Suprapubic skin (tissue), 4 donors: ENCODE measurements at places on chromosomes 2 and 18. TPM values are rescaled to one million over a fixed set of nuclear protein-coding genes. Genes with fewer than 3 reads are reported as not detected.

DNA sequence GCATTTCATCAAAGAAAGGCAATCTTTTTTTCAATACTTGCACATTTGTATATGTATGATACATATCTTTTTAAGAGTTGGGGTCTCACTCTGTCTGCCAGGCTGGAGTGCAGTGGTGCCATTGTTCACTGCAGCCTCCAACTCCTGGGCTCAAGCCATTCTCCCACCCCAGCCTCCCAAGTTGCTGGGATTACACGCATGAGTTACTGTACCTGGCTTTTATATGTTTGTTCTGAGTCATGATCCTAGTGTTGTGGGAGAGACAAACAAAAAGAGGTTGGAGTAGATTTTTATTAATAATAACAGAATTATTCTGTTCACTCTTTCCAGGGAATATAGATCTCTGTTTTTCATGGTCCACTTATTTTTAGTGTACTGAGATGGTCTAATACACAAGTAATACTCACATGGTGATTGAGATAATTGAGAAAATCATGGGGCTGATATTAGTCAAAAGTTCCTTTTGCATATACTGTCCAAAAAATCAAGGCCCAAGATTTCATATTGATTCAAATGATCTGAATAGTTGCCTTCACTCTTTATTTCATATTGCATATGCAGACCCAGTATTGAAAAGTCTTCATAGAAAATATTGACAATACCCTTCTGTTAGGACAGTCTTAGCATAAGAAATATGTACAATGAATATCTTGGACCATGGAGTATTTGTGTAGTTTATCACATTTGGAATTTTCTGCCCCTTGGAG lies 138.3 kb downstream of the FMNL2 start:
- DNase-seq: no peak

GRCh38 chr2:65465124-65465523 lies 32.7 kb upstream of the SPRED2 start:
- DNase-seq: no peak

- DNase-seq: no peak
Measured at GRCh38 chr18:4040391-4041092, 414.6 kb downstream of the DLGAP1 start.

DNA sequence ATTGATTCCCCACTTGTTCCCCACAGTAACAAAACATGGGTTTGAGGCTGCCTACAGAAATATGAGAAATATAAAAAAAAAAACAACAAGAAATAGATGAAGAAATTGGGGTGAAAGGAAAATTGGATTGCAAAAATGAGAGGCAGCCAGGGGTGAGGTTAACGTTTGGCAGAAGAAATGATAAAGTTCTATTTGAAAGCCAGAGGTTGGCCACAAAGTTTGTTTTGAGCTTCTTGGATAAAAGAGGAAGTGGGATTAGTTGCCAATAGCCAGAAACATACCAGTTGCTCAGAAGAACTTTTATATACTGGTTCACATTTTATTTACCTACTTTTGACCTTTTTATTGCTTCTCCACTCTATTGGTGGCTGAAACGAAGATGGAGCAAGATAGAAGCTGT lies 67.5 kb downstream of the FASTKD2 start:
- no peak for DNase-seq

DNA sequence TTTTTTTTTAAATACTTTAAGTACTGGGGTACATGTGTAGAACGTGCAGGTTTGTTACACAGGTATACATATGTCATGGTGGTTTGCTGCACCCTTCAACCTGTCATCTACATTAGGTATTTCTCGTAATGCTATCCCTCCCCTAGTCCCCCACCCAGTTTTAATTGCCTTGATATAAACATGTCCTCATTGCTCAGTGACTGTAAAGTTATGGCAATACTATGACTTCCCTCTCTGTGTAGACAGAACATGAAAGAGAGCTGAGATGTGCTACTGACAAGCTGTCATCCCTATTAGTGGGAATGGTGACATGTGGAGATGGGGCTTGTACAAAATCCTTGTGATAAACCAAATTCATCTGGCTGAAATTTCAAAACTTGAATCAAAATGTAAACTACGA lies 449.7 kb upstream of the TRIB2 start:
- DNase-seq: no peak

GRCh38 chr18:27599202-27599829 lies 414.2 kb upstream of the CHST9 start:
- DNase-seq: no peak

DNA sequence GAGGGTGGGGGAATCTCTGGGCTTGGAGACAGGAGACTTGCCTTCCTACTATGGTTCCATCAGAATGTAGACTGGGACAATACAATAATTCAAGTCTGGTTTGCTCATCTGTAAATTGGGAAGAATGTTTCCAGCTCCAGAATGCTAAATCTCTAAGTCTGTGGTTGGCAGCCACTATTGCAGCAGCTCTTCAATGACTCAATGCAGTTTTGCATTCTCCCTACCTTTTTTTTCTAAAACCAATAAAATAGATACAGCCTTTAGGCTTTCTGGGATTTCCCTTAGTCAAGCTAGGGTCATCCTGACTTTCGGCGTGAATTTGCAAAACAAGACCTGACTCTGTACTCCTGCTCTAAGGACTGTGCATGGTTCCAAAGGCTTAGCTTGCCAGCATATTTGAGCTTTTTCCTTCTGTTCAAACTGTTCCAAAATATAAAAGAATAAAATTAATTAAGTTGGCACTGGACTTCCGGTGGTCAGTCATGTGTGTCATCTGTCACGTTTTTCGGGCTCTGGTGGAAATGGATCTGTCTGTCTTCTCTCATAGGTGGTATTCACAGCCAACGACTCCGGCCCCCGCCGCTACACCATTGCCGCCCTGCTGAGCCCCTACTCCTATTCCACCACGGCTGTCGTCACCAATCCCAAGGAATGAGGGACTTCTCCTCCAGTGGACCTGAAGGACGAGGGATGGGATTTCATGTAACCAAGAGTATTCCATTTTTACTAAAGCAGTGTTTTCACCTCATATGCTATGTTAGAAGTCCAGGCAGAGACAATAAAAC lies 6.5 kb downstream of the TTR start:
- no peak for DNase-seq

DNA sequence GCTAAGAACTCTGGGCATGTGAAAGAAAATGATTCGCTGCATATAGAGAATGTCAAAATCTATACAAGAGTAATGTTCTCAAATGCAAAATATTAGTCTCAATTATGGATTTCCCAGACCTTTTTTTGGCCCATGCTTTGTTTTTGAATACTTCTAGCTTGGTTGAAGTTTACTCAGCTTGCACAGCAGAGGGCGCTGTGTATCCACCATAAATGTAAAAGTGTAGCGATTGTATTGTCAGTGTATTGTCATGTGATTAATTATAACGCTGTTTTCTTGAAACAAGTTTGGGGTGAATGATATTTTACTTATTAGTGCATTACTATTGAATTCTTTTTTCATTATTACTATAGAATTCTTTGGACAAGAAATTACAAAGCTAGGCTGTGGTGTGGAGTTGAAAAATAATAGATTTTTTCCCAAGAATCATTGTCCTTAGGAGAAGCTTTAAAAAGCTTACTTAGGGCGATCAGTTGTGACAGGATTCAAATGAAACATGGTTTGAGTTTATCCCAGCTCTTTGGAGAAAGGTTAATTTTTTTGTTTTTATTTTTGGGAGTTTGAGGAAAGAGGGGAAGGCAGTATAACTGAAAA lies 98.3 kb downstream of the PIK3C3 start:
- no peak for DNase-seq

DNA sequence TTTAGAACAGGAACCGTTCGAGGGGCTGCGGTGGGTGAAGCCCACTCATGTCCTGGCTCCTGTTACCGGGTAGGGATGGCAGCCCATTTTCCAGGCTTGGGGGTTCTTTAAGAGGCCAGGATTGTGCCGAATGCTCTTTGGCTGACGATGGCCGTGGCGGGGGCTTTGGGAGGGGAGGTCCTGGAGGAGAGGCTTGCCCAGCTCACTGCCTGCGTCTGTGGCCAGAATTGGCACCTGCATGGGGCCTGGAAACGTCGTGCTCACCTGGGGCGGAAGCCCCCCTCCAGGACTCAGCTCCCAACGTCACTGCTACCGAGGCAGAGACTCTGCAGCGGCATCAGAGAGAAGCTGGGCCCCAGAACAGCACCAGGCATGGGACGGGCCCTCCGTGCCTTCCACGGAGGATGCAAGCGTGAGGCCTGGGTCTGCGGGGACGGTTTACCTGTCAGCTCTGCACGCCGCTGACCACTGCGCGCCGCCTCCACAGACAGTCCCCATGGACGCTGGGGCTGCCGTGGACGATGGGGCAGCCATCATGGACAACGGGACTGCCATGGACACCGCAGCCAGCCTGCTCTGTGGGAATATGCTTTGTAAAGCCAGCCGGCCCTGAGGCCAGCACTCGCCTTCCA lies 82.9 kb downstream of the NFATC1 start:
- peak; percentile 74 for DNase-seq

GRCh38 chr2:8692783-8693156 lies 10.9 kb downstream of the ID2 start:
- DNase-seq: no peak

- DNase-seq: no peak
Measured at GRCh38 chr2:176122683-176123410, at the start of gene HOXD9. Gene HOXD9 (plus strand): TSS chr2:176122719. CDS start chr2:176122769, 50 bp downstream.

DNA sequence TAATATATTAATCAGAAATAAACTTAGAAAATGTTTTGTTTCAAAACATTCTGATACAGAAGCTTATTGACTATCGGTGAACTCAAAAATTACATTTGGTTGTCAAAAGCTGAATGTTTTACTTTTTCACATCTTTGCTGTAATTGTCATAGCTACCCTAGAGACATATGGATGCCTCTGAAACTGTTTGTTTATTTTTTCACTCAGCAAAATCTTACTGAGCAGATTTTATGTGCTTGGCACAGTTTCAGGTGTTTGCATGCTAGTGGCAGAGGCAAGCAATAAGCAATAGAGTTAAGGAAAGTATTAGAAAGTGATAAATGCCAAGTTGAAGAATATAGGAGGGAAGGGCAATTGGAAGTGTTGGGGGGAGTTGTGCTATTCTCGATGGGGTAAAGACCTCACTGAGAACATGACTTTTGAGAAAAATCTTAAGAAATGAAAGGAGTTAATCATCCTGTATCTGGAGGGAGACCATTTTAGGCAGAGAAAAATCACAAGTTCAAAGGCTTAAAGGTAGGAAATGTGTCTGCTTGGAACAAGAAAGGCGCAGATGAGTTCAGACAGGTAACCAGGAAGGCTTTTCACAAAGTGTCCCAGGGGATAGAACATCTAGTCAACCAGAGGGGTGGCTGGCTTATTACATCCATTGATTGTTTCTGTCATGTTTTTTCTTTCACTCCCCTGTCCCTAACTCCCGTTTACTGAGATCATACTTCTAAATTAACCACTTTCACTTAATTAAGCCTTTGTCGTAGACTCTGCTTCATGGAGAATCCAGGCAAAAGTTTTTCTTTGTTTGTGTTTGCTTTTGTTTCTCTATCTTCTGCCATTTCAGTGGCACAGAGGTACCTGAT lies 27.2 kb upstream of the COBLL1 start:
- DNase-seq: no peak

DNA sequence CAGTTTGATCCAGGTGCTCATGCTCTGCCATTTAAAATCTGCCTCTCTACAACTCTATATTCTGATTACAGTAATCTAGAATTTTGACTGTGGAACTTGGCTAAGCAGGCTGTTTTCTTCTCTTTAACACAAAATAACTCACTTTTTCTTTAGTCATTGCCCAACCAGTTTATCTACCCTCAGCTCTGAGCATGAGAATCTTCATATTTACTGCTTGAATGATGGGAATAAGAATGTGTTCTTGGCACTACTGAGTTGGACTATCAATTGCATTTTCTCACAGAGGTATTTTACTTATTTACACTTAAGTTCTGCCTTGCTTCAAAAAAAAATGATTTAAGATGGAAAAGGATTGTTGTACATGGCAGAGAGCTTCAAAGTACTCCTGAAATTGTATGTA lies 301.1 kb downstream of the CCDC85A start:
- DNase-seq: no peak

- DNase-seq: no peak
Measured at GRCh38 chr18:10754128-10754527, 228.3 kb downstream of the NAPG start.

GRCh38 chr2:144780983-144781382 lies 261.1 kb upstream of the ZEB2 start:
- DNase-seq: no peak

GRCh38 chr2:129761569-129762021 lies 217.9 kb upstream of the RAB6C start:
- DNase-seq: no peak

DNA sequence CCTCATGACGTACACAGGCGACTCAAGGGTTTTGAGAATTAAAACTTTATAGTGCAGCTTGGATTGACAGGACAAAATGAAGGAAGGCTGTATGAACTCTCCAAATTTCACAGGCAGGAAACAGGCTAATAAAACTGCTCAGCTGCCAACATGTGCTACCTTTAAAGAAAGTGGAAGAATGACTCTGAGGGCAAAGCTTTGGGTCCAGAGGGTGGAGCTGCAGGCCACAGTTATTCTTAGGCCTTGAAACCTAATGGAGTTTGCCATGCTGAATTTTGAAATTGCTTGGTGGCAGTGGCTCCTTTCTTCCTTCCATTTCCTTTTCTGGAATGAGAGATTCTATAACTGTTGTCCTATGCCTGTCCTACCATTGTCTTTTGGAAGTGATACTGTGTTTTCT lies 34.8 kb downstream of the HAT1 start:
- no peak for DNase-seq

DNA sequence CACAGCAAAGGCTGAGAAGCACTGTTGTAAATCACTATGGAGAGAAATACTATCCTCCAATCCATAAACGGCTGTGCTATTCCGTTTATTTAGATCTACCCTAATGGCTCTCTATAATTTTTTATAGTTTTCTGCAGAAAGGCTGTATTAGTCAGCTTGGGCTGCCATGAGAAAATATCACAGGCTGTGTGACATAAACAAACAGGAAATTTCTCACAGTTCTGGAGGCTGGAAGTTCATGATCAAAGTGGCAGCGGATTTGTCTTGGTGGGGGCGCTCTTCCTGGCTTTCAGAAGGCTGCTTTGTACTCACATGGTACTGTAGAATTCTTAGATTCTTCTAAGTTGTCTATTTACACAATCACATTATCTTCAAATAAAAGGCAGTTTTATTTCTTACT lies 44.1 kb downstream of the C1D start:
- no peak for DNase-seq

DNA sequence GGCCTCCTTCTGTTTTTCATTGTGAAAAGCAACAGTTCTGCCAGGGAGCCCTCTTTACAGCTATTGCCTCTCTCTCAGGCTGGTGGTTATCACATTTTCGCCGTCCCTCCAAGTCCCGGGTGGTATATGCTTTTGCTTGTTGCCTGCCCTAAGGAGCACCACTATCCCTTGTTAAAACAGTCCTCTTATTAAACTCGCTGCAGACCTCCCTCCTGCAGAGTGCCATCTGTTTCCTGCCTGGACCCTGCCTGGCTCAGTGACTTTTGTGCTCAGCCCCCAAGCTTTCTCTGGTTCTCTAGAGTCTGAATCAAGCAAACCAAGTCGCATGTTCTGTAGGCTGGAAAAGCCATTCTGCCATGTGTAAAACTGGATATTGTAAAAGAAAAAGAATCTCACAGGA lies 72.1 kb upstream of the FHL2 start:
- DNase-seq: no peak

The PROC gene
- total RNA-seq: 7.1 TPM

The KCNF1 gene
- not detected for total RNA-seq

The LRP1B gene
- total RNA-seq: 2.7 TPM

The NGEF gene
- 14.4 TPM for total RNA-seq

The CYP27A1 gene
- 21.4 TPM for total RNA-seq

The IHH gene
- 0.23 TPM for total RNA-seq

The GALNT13 gene
- total RNA-seq: 0.97 TPM

The MYOM1 gene
- total RNA-seq: 0.99 TPM

The ALLC gene
- total RNA-seq: not detected

The CAVIN2 gene
- total RNA-seq: 5.0 TPM

The ZNF396 gene
- 2.5 TPM for total RNA-seq

The CREG2 gene
- total RNA-seq: 1.3 TPM

The CAMKMT gene
- total RNA-seq: 6.0 TPM

The IL36G gene
- 14.0 TPM for total RNA-seq
